A549 treated with AZD2906 at 1 μM for 4 hours (cell line): ENCODE measurements at places on chromosomes 6 and 20. TPM values are rescaled to one million over a fixed set of nuclear protein-coding genes. Genes with fewer than 3 reads are reported as not detected.

BTN1A1 gene
- not detected in 5 replicates for total RNA-seq

MYT1 gene
- total RNA-seq, result 0.11 to 0.75 TPM (median 0.22 TPM) in 5 replicates

HSPA12B gene
- 0.40 to 0.77 TPM (median 0.60 TPM) in 5 replicates for total RNA-seq

ELOVL4 gene
- total RNA-seq, result 1.4 to 1.7 TPM (median 1.6 TPM) in 5 replicates

SMIM29 gene
- 15.4 to 24.4 TPM (median 23.8 TPM) in 5 replicates for total RNA-seq

XKR7 gene
- total RNA-seq, result 0.01 TPM in 3 of 5 replicates, not detected in the others

ZSCAN23 gene
- not detected in 5 replicates for total RNA-seq

DAAM2 gene
- 0.10 to 0.25 TPM (median 0.22 TPM) in 5 replicates for total RNA-seq

FLRT3 gene
- total RNA-seq, result 2.4 to 3.4 TPM (median 2.6 TPM) in 5 replicates

DLK2 gene
- 5.6 to 9.0 TPM (median 8.9 TPM) in 5 replicates for total RNA-seq

C6orf163 gene
- 0.10 to 0.41 TPM (median 0.20 TPM) in 5 replicates for total RNA-seq

POPDC3 gene
- total RNA-seq, result 19.8 to 23.7 TPM (median 22.1 TPM) in 5 replicates

TP53TG5 gene
- total RNA-seq, result not detected in 5 replicates

MYLK2 gene
- total RNA-seq, result 0.35 to 0.84 TPM (median 0.45 TPM) in 5 replicates

LY6G6C gene
- total RNA-seq, result 0.08 to 0.14 TPM (median 0.09 TPM) in 3 of 5 replicates, not detected in the others

FAM83C gene
- 0.11 to 0.20 TPM (median 0.15 TPM) in 5 replicates for total RNA-seq

ASIP gene
- total RNA-seq, result 0.18 TPM in 1 of 5 replicates, not detected in the others

OR12D3 gene
- not detected in 5 replicates for total RNA-seq

BPIFA3 gene
- total RNA-seq, result not detected in 5 replicates

TINAG gene
- 0.20 TPM in 1 of 5 replicates, not detected in the others for total RNA-seq

F13A1 gene
- not detected in 5 replicates for total RNA-seq

SIRPB2 gene
- total RNA-seq, result not detected in 5 replicates
